Erythroblast (primary cell): ENCODE measurements at places on chromosomes 3 and 15.
A peak's percentile ranks its signal among the peaks of the same experiment; 100 is the strongest.

GRCh38 chr3:69490971-69491370 is 105.1 kb upstream of the FRMD4B start:
- no peak for DNase-seq

GRCh38 chr3:49873623-49874022 is 3.9 kb upstream of the CAMKV start:
- DNase-seq = peak; percentile 95

GRCh38 chr3:157248590-157249422 is 88.9 kb upstream of the CCNL1 start:
- DNase-seq = no peak

DNA sequence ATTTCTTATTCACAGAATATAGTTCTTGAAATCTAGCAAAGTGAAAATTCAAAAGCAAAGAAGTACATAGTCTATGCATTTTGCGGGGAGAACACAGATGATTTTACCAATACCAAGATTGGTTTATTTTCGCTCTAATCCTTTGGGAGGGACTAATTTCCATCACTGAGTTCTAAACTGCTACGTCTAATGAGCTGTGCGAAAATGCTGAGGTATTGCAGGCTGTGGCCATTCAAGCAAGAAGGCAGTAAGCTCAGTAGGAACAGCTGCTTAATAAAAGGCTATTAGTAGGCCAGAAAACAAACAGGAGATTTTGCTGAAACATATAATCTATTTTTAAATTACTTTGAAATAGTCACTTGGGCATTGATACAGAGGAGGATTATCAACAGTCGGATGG is 379.0 kb downstream of the CNTN4 start:
- no peak for DNase-seq

DNA sequence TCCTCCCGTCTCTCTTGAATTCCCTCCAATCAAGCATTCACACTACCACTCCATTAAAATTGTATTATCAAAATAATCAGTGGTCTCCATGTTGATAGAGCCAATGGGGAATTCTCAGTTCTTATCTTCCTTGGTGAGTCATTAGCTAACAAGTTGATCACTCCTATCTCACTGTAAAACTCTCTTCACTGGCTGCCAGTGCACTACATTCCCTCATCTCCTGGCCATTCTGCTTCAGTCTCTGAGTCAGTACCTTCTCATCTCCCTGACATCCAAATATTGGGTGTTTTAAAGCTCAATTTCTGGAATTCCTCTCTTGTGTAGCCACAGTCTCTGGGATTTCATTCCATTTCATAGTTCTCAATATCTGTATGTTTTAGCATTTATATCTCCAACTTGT is 175.2 kb downstream of the ALDH1A2 start:
- no peak for DNase-seq

DNA sequence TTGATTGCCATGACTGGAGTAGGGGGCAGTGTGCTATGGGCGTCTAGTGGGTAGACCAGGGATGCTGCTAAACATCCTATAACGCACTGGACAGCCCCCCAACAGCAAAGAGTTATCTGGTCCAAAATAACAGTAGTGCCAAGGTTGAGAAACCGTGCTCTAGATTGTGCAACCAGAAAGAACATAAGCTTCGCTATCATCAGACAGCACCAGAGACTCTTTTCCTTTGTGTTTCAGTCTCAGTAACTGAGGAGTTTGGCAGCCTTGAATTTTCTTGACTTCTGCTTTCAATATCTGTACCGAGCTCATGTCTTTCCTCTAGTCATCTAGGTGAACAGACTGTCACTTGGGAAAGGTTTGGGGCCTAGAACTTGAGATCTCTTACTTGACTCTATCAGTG is 8.8 kb downstream of the ARID3B start:
- no peak for DNase-seq

GRCh38 chr3:101478980-101479379 is 34.0 kb downstream of the SENP7 start:
- DNase-seq = no peak

GRCh38 chr15:34883042-34883441 is 86.5 kb downstream of the AQR start:
- no peak for DNase-seq

DNA sequence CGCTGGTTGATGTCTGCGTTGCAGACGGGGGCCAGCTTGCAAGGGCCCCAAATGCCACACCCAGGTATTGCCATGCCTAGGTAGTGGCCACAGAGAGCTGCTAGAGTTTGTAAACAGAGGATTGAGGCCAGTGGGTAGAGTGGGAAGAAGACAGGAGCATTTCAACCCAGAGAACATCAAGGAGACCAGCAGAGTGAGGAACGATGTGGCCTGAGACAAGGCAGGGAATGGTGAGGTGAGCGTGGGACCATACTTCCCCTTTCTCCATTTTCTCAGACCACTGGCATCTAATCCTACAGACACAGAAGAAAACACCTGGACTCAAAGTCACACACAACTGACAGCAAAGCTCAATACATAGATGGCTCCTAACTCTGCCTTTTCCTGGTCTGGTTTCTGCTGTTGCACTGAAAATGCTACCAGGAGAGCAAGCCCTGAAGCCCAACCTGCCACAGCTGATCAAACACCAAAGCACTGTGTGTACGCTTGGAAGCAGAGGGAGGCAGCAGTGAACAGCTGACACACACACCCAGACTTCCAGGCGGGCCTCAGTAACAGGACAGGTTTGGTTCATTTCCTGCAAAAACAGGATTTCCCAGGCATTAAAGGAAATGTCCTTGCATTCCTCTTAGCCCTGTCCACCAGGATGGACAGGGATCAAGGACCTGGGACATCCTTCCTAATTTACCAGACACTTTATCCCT is 1.6 kb downstream of the FAM174B start:
- no peak for DNase-seq

DNA sequence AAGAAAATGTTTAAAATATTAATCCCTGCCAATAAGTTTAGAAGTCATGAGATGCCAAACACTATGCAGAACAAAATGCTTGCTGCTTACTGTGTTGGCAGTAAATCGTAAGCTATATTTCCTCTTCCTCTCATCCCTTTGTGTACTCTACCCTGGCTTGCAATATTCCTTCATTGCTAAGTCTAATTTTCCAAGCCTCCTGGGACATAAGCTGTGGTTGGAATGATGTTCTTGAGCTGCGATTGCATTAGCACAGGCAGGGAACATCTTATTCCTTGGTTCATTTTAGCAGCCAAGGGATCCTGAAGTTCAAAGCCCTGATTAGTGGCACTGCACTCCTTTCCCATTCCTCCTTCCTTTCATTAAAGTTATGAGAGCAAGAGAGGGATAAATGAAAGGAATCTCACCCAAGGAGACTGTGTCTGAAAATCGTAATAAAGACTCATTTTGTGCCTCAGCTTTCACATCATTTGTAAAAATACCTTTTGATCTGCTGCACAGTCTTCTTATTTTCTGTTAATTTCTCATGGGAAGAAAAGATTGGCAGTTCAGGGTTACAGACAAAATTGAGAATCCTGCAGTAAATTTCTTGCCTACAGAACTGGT is 535.2 kb downstream of the OCA2 start:
- no peak for DNase-seq

GRCh38 chr3:145519398-145520047 is 641.5 kb downstream of the PLOD2 start:
- DNase-seq = no peak

DNA sequence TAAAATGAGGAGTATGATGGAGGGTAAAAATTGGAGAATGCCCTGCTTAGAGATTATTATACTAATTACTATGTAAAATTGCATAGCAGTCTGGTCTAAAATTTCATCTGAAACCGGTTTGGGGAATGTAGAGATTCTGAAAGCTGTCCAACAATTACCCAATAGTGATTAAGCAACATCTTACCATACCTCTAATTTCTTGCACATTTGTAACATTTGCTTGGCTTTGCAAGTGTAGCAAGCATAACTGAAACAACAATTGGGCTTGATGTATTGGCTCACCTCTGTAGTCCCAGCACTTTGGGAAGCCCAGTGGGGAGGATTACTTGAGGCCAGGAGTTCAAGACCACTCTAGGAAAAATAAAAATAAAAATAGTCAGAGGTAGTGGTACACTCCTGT is 17.4 kb downstream of the AADACL2 start:
- no peak for DNase-seq

GRCh38 chr3:12984023-12984823 is 89.0 kb downstream of the IQSEC1 start:
- DNase-seq = peak; percentile 87

DNA sequence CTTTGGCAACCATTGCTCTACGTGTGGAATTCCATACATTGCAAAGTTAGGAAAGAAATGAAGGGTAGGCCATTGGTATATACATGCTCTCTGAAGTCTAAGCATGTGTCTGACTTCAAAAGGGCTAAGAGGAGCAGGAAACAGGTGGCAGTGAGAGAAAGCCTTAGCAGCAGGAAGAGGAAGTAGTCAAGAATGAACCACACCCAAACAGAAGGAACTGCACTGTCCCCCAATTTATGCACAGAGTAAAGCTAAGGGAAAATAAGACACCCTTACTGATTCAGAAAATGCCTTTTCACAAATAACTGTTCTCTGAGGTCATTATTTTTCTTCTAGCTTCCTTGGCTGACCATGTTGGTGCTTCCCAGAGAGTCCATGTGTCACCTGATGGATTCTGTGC is 575.4 kb downstream of the NTRK3 start:
- no peak for DNase-seq

DNA sequence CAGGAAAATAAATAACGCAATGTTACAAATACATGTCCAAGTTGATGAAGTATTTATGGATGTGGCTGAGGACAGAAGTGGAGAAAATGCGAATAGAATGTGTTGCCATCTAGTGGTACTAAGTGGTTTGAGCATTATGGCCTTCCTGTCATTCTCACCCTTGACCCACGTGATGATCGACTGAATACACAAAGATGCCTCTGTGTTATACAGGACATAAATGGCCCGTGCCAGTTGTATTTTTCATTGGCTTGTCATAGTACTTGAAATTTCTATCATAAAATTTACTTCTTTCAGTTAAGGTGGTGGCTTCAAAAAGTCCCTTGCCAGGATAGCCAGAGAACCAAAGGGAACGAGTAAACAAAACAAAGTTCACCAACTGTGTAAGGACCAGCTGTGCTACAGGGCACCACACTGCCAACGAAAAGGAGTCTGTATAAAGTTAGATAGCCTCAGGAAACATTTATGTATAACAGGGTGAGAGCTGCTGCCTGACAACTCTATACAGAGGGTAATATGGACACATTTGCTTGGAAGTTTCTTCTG is 103.7 kb downstream of the MYH15 start:
- DNase-seq = peak; percentile 62

GRCh38 chr15:83278191-83278590 is 6.3 kb downstream of the BNC1 start:
- DNase-seq = no peak

- no peak for DNase-seq
Observed at GRCh38 chr3:133295199-133295901, 104.5 kb upstream of the BFSP2 start.

DNA sequence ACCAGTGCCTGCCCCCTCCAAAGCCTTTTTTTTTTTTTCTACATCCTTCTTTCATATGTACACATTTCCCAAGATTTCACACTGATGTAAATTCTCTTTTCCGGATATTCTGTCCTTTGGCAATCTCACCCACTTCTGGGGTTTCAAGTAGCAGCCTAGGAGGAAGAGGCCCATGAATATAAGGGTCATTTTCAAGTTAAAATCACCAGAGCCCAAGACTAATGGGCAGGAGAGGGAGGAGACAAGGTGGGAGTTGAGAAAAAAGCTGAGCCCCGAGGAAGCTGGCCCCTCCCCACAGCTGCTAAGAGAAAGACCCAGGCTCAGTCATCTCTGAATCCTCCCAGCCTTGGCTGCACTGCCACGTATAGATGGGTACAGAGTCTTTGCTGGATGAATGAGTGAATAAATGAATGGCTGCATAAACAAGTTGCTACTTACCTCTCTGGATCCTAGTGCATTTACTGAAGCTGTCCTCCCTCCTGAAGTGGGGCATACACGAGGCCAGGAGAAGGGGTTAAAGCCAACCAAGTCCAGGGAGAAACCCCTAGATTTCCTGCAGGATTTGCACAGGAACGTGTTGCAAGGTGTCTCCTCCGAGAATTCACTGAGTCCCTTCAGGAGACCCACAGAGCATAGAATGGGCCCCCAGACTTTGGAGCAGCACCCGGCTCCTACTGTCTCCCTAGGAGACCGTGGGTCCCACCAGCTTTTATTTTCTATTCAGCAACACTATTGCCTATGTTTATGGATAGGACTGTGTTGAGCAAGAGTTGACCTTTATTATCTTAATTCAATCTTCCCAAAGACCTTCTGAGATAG is 100.8 kb upstream of the LIPC start:
- no peak for DNase-seq

- no peak for DNase-seq
Observed at GRCh38 chr3:45454466-45454865, 66.1 kb downstream of the LARS2 start.

DNA sequence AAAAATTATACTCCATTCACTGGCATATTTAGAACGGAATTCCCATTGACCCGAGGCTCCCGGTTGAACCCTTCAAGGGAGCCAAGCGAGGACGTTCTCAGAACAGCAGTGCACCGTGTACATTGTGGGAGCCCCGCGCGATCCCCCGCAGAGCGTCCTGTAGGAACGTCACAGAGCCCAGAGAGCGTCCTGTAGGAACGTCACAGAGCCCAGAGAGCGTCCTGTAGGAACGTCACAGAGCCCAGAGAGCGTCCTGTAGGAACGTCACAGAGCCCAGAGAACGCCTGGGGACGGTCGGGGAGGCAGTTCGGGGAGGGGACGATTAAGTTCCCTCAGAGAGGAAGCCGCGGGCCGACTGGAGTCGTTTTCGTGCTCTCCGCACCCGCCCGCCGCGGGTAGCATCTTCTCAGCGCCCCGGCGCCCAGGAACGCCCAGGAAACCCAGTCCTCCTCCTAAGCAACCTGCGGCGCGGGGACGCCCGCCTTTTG is 506 bp upstream of the ATP1B3 start:
- DNase-seq = peak; percentile 88

- DNase-seq = no peak
Observed at GRCh38 chr3:16860234-16860633, 24.5 kb upstream of the PLCL2 start.

- DNase-seq = no peak
Observed at GRCh38 chr15:28984421-28985315, 98.9 kb downstream of the APBA2 start.

DNA sequence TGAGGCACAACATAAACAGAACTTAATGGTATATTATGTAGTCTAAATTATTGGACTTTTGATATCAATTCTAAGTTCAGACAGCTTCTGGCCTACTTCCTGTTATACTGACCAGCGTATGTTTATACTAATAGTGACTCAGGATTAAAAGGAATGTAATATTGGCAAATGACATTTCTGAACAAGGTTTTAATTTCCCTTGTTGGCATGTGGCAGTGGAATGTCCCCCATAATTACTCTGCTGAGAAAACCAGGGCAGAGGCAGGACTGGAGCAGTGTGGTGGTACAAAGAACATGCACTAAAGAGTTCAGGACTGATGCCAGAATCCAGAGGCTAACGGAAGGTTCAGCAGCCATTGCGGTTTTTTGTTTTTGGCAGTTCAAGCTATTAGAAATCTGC is 184.0 kb downstream of the KCNAB1 start:
- DNase-seq = no peak

- DNase-seq = no peak
Observed at GRCh38 chr3:65368866-65369265, 669.9 kb downstream of the MAGI1 start.

- no peak for DNase-seq
Observed at GRCh38 chr3:114554731-114555130, 260.9 kb downstream of the TIGIT start.
